ENCODE measurements at places on chromosomes 11 and 22. TPM values are rescaled to one million over a fixed set of nuclear protein-coding genes. Genes with fewer than 3 reads are reported as not detected.

The DEUP1 gene
- not detected for total RNA-seq

The EED gene
- 13.1 TPM for total RNA-seq

The APOL5 gene
- total RNA-seq, result not detected

The TUT1 gene
- total RNA-seq, result 12.5 TPM

The CASP5 gene
- total RNA-seq, result not detected

The CASP4 gene
- total RNA-seq, result 13.9 TPM

The OR5P2 gene
- not detected for total RNA-seq

- DNase-seq, result no peak
Measured at GRCh38 chr11:71251151-71251721, 1.1 kb downstream of the SHANK2 start.

GRCh38 chr11:79610678-79611077, 169.8 kb upstream of the TENM4 start:
- no peak for DNase-seq

- no peak for DNase-seq
Measured at GRCh38 chr11:65051398-65051858, 6.9 kb downstream of the NAALADL1 start.

- no peak for DNase-seq
Measured at GRCh38 chr22:19497245-19497644, 17.5 kb downstream of the CDC45 start.

DNA sequence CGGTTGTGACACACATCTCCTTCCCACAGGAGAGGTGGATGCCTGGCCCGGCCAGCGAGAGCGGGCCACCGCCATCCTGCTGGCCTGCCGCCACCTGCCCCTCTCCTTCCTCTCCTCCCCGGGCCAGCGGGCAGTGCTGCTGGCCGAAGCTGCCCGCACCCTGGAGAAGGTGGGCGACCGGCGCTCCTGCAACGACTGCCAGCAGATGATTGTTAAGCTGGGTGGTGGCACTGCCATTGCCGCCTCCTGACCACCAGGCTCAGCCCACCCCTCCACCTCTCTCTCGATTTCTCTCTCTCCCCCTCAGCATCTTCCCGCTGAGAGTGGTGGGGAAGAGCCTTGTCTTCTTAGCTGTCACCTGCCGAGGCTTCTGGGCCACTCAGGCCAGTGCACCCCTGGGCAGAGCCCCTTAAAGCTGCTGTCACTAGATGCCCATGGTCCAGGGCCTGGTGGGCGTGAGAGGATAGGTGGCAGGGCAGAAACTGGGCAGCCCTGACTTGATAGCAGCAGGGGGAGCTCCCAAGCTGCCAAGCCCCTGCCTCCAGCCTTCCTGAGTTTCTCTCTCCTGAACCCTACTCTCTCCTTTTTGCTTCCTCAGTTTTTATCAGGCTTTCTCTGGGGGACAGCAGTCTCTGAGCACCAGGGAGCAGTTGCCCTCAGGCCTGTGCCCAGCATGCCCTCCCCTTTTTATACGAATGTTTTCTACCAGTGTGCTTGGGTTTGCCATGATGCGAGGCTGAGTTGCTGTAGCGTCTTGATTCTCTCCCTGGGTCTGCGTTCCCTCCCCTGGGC, 9.3 kb downstream of the SHISA8 start:
- DNase-seq, result no peak

- DNase-seq, result no peak
Measured at GRCh38 chr11:2143477-2143798, 4.2 kb upstream of the IGF2 start.

DNA sequence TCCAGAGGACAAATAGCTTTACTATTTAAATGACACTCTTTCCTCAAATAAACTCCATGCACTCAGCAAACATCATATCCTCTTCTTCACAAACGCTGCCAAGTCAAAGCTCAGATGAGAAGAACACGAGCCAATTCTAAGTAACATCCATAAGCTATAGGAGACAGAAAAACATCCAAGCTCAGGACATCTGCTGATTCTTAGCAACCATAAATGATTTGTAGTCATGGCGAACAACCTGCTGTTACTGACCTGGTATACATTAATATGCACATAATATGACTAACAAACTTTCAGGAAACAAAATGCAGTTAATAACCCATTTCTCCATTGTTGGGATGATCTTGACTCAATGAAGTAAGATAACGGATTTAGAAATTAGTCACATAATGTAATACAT, 6.7 kb downstream of the GALNT18 start:
- DNase-seq, result no peak

DNA sequence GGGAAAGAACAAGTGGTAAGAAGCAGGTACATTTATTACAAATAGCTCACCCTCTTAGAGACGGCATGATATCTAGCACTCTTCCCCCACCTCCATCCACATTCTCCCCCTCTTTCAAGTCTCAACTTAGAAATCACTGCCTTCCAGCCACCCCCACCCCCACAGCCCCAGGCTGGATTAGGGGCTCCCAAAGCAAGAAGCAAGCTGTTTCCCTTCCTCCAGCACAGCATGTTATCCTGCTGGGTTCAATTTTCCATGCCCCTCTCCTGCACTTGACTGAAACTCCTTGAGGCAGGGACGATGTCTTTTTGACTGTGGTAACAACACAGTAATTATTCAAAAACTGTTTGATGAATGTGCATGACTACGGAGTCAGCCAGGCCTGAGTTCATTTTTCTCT, 350.7 kb downstream of the LARGE1 start:
- no peak for DNase-seq

DNA sequence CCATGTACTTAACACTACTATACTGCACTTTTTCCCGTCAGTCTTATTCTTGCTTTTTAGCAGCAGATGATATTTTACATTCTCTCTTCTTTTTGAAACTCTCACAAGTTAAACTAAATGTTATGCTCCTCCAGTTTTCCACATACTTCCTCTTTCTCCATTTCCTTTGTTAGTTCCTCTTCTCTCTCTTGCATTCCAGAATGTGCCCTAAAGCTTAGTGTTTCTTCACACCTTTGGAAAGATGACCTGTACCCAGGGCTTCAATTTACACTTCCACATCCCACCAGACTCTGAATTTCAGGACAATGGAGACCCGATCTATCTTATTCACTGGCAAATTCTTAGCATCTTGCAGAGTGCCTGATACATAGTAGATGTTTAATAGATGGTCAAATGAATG, 51.8 kb downstream of the APIP start:
- DNase-seq, result no peak

DNA sequence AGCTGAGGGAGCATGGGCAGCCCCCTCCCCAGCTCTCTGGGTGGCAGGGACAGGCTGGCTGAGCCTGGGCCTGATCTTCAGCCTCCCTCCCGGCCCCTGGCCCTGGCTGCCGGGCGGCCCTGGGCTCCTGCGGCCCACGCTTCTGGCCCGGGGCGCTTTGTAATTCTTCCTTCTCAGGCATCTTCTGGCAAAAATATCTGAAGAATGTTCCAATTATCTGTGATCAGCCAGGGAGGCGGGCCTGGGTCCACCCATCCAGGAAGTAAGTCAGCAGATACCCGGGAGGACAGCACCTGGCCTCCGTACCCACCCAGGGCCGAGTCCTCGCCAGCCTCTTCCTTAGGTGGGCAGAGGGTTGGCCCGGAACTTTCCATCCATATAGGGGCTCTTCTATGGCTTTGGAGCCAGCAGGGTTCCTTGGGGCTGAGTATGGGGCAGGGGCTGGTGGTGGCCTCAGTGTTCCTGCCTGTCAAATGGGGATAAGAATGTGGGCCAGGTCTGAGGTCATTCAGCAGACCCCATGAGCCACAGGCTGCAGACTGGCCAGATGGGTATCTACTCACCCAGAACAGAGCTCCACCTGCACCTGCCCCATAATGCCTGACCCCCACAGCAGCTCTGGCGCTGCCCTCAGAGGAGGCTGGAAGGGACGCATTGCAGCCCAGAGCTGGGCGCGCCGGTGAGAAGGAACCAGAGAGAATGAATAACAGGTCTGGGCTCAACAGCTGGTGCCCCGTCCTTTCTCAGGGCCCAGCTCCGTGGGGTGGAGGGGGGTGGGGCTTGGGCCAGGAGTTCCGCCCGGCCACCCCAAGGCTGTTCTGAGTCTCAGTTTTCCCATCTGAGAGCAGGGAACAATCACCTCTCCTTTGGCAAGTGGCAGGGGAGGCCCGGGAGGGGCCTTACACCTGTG, 16.2 kb downstream of the WNT7B start:
- no peak for DNase-seq

DNA sequence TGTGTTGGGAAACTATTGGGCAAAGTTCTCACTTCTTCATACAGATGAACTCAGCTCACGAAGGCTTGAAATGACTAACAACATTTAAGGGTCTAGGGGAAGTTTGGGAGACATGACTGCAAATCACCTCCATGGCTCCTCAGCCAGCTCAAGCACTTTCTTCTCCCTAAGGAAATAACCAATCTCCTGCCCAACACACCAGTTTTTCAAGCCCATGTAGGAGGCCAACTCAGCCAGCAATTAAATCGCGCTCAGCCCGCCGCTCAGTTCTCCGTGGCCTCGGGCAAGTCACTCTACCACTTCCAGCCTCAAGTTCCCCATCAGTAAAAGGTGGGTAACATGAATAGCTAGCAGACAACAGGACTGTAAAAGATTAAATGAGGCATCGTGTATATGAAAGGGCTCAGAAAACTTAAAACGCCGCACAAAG, 796 bp downstream of the POLDIP3 start:
- no peak for DNase-seq

GRCh38 chr11:62421996-62422395, 3.2 kb downstream of the SCGB1A1 start:
- DNase-seq, result no peak

DNA sequence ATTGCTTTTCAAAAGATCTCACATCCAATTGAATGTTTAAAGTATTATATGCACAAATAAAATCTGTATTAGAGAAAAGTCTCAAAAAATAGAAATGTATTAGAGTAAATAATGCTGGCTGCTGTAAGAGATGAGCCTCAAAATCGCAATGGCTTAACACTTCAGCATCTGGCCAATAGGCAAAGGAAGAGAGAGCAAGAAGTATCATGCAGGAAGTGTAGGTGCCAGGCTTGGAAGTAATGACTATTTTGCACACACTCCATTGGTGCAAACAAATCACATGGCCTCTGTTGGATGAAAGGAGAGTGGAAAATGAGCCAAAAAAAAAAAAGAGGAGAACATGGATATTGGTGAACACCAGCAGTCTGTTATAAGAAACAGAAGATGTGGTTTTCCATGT, 193.0 kb upstream of the E2F8 start:
- no peak for DNase-seq

GRCh38 chr22:36853407-36854099, 7.3 kb upstream of the NCF4 start:
- DNase-seq, result peak; percentile 65

DNA sequence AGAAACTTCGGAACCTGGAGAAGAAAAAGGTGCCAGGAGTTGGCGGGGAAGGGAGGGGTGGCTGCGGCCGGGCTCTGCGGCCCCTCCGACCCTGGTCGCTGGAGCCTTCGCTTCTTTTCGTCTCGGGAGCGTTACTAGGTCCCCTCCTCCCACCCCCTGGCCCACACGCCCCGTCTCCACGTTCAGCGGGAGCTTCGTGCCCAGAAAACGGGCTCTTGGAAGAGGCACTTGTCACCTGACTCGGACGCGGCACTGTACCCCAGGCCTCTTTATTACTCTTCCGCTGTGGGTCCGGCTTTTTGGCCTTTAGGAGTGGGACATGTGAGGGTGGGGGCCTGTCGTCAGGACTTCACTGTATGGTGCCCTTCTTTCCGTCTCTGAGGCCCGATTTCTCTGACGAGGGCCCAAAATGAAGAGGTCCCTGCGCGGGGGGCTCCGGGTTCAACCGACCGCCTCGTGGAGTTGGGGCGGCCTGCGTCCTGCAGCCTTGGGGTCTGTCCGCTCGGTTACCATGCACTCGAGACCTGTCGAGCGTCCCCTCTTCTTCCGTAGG, 1.2 kb downstream of the CAPRIN1 start:
- peak; percentile 21 for DNase-seq

DNA sequence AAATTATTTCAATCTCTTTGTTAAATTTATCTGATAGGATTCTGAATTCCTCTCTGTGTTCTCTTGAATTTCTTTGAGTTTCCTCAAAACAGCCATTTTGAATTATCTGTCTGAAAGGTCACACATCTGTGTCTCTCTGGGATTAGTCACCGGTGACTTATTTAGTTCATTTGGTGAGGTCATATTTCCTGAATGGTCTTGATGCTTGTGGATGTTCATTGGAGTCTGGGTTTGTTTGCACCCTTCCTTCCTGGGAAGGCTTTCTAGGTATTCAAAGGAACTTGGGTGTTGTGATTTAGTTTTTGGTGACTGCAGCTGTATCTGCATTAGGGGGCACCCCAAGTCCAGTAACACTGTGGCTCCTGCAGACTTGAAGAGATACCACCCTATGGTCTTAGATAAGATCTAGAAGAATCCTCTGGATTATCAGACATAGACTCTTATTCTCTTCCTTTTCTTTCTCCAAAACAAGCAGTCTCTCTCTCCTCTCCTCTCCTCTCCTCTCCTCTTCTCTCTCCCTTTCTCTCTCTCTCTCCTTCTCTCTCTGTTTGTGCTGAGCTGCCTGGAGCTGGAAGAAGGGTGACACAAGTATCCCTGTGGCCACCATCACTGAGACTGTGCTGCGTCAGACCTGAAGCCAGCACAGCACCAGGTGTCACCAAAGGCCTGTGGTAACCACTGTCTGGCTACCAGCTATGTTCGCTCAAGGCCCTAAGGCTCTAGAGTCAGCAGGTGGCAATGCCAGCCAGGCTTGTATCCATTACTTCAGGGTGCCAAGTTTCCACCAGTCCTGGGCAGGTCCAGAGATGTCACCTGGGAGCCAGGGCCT, 3.3 kb upstream of the HEPN1 start:
- no peak for DNase-seq

DNA sequence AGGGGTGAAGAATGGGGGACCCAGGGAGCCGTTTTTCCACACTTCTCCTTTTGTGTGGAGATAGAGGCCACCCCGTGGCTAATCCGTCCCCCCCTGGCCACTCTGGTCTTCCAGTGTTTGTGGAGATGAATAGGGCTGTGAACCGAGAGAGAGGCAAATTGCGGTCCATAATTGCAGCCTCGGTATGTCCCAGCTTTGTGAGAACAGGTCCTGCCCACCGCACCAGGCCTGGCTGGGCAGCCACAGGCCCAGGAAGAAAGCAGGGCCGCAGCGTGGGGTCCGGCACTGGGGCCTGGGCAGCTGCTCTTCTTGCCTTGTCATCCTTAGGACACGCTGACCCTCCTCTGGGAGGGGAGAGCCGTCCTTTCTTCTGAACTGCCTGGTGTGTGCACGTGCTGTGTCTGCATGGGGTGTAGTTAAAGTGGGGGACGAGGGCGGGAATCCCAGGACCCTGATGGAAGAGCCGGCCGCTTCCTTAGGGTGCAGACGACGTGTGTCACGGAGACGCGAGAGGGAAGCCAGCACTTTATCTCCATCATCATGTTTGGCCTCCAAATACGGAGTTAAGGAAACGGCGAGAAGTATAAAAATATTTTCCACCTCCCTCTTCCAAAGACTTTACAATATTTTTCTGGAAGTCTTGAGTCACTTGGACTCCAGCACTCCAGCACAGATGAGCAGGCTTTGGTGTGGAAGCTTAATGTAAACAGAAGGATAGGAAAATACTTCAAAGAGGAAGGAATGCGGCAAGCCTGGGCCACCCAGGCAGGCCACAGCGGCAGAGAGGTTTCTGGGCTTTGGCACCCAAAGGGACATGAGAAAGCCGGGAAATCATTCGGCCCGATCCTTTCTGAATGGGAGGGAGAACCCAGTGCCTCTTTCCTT, 1248.4 kb downstream of the BRD1 start:
- DNase-seq, result no peak

- no peak for DNase-seq
Measured at GRCh38 chr22:27022896-27023361, 365.5 kb downstream of the MIAT start.

- no peak for DNase-seq
Measured at GRCh38 chr11:108906329-108906728, 241.5 kb downstream of the DDX10 start.

All from left ventricle myocardium inferior (tissue), 1 donor.